CD4-positive, alpha-beta T cell treated with Interleukin-17A for 1 hour (primary cell): ENCODE measurements at places on chromosomes 2 and 18.

DNA sequence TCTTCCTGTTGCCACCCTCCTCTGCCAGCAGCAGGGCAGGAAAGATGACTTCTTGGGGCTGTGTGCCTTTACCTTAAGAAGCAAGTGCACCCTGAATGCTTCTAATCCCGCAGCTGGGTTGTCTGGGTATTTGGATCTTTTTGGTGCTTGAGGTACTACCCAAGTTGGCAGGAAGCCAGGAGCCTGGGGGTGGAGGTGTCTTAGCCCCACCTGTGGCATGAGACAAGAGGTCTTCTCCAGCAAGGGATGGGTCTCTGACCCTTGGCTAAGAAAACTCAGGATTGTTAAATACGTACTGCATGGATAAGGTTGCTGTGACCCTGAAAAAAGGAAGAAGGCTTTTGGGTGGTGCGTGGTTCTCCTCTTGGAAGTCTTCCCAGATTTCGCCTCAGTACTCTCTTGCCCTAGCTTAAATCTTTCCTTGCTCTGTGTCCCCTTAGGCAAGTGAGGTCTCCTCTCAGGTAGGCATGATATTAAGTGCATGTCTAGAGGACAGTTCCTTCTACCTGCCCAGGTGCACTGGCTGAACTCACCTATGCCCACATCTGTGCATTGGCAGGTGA, 4.3 kb downstream of the HPCAL1 start:
- no peak for DNase-seq

DNA sequence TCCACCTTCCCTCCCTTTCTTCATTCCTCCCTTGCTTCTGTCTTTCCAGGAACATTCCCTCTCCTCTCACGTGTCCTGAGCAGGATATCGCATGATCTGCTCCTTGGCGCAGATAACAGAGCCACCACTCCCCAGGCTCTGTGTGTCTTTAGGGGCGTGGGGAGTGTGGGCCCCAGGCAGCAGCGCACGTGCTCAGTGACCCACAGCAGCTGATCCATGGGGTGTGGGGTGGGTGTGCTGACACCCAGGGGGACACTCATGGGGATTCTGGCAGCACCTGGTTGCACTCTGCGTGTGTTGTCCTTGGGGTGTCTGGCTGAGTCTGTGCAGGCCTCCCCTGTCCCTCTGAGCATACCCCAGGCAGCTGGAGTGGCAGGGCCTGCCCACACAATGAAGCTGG, 9.9 kb upstream of the FOSL2 start:
- no peak for DNase-seq

DNA sequence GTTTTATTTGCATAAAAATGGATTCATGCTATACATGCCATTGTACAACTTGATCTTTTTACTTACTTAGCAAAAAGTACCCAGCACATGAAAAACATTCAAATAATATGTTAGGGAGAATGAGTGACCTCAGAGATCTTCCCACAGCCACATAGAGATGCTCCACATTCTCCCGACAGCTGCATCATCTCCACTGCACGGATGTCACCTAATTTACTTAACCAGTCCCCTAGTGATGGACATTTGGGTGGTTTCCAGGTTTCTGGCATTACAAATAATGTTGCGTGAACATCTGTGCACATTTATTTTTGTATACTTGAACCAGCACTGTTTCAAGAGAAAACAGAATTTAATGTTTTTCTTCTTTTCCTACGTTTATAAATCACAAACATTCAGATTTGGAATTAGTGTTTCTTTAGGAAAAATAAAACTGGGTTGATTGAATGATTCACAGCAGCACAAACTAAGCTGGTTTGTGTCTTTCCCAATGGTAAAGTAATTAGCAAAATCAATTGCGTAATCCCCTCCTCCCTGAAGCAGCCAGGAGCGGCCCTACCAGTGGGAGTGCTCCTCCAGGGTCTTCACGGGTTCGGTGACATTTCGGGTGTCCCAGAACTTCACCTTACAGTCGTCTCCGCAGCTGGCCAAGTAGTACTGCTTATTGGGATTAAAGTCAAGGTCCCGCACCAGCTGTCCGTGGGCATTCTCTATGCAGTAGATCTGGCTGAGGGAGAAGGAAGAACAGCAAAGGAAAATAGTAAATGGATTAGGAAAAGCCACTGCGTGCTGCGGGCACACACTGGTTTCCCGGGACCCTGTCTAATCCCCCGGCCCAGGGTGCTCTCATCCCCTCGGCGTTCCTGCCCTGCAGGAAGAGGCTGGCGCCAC, 183.9 kb downstream of the EIPR1 start:
- DNase-seq: no peak

- peak; percentile 13 for DNase-seq
Observed at GRCh38 chr18:63511285-63511684, 30.9 kb upstream of the SERPINB12 start.

DNA sequence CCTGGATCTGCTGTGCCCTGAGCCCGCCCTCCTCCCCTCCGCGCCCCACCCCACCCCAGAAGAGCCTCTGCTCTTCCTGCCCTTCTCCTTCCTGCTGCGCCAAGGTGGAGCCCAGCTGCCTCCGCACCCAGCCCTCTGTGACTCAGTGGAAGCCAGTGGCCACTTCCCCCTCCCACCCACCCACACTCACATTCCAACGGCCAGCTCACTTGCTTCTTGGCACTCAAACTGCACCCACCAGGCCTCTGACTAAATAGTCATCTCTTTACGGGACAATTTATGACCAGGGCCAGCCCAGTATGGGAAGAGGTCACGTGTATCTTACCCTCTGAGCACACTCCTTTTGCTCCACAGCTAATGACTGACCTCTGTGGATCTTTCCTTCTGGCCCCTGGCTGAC, 150.4 kb upstream of the SLC1A4 start:
- DNase-seq: no peak

GRCh38 chr2:147433822-147434221, 411.0 kb upstream of the ACVR2A start:
- DNase-seq: no peak

GRCh38 chr18:59704146-59704545, 6.9 kb upstream of the CCBE1 start:
- no peak for DNase-seq

GRCh38 chr2:181992776-181993175, 7.1 kb downstream of the PPP1R1C start:
- no peak for DNase-seq

GRCh38 chr18:21997207-21998143, 171.9 kb upstream of the GATA6 start:
- peak; percentile 50 for DNase-seq

GRCh38 chr2:44672431-44672830, 269.1 kb upstream of the SIX3 start:
- DNase-seq: no peak

GRCh38 chr18:13611601-13612195, 114.7 kb downstream of the FAM210A start:
- DNase-seq: peak; percentile 20

GRCh38 chr18:11676867-11677266, 12.2 kb upstream of the GNAL start:
- DNase-seq: no peak

DNA sequence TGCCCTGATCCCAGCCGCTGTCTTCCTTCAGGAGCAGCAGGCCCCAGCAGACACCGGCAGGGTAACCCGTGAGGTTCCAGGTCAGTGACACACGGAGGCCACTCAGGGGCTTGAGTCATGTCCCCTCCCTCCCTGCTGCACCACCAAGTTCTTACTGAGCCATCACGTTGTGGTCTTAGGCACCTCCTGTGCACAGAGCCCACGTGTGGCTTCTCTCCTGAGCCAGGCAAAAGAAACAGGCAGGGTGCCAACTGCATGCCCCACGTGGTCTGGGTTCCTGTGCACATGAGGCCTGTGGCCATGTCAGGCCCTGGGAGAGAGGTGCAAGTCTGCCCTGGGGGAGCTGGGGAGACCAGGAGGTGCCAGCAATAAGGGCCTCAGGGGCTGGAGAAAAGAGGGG, 264.8 kb downstream of the KLHL29 start:
- no peak for DNase-seq

GRCh38 chr18:33231474-33232317, 208.8 kb downstream of the CCDC178 start:
- DNase-seq: peak; percentile 40

GRCh38 chr2:96202152-96202854, 6.3 kb downstream of the STARD7 start:
- DNase-seq: no peak

DNA sequence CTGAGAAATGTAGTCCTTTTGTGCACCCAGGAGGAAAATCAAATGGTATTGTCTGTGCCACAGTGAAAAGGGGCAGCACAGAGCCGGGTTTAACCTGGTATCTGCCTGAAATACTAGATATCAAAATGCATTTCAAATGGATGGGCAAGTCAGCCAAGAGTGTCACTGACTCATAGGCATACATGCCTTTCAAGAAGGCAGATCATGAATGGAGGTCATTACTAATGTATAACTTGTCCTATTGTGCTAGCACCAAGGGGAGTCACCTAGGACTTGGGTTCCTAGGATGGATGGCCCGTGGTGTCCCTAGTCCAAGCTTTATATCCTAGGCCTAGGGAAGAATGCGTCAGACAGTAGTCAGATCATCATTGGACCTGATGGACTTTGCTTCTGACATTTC, 49.9 kb downstream of the TCF7L1 start:
- DNase-seq: no peak

GRCh38 chr2:20135631-20136050, 84.2 kb upstream of the LAPTM4A start:
- peak; percentile 10 for DNase-seq

GRCh38 chr2:118309946-118310680, 221.8 kb downstream of the INSIG2 start:
- DNase-seq: peak; percentile 69

DNA sequence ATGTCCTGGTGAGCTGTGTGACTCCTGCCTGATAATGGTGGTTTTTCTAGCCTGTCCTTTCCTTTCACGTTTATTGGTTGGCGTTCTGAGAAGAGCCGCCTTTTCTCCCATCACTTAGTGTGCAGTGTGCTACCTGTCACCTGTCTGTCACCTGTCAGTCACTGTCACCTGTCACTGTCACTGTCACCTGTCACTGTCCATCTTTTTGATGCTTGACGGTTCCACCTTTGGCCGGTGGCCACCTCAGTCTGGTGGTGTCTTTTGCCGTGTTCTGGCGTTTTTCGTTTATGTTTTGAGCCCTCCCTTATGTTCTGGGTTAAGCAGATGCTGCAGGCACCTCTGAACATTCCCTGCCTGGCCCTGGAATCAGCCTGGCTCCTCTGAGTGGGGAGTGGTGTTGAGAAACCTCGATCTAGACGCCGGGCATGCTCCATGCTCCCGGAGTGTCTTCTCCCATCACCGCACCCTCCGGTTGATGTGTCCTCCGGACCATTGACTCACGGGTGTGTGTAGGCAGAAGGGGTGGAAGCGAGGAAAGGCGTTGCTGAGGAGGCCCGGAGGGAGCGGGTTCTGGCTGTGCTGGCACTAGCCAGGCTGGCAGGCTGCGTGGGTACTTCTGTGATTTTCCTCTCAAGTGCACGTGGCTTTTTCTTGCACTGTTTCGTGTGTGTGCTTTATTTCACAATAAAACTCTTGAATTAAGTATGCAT, 20.7 kb downstream of the DTYMK start:
- DNase-seq: no peak

DNA sequence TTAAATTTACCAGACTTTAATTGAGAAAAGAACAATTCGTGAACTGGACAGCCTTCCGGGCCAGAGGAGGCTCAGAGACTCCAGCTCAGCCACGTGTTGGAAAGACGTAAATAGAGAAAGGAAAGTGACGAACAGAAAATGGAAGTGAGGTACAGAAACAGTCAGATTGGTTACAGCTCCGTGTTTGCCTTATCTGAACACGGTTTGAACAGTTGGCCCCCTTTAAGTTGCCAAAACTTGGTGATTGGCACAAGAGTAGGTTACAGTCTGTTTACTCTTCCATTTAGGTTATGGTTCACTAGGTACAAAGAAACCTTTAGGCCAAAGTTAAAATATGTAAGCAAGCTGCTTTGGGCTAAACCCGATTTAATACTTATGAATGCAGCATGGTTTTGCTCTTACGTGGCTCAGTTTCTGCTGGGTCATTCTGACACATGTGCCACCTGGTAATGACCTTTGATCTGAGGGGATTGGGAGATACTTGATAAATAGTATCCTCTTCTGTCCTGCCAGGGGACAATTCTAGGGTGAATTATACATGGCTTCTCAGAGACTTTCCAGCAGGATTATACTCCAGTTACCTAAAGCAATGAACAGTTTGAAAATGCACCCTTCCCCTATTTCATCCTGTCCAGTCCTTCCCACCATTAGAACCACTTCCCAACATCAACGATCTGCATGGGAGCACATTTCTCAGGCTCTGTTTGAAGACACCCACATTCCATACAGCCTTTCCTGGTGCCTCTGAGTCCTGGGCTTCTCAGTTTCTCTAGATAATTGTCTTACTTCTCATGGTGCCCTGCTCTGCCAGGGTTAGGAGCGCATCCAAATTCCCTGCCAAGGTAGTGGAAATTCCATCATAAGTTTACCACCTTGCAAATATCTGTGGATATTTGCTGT, 65.1 kb upstream of the TGIF1 start:
- DNase-seq: no peak

- DNase-seq: no peak
Observed at GRCh38 chr2:223046470-223047040, 5.4 kb upstream of the KCNE4 start.
